ENCODE measurements at places on chromosomes 4 and X.

GRCh38 chrX:110327336-110327735 lies 9.5 kb upstream of the AMMECR1 start:
- DNase-seq = no peak

- no peak for DNase-seq
Observed at GRCh38 chrX:103536071-103536470, 16.8 kb upstream of the RAB40A start.

DNA sequence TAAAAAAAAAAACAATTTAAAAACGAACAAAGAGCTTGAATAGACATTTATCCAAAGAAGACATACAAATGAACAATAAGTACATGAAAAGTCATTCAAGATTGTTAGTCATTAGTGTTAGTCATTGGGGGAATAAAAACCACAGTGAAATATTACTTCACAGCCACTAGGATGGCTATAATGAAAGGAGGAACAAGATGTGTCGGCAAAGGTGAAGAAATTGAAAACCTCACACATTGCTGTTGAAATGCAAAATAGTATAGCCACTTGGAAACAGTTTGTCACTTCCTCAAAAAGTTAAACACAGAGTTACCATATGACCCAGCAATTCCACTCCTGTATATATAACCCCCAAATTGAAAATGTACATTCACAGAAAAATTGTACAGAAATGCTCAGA lies 45.2 kb upstream of the SLC39A8 start:
- no peak for DNase-seq

DNA sequence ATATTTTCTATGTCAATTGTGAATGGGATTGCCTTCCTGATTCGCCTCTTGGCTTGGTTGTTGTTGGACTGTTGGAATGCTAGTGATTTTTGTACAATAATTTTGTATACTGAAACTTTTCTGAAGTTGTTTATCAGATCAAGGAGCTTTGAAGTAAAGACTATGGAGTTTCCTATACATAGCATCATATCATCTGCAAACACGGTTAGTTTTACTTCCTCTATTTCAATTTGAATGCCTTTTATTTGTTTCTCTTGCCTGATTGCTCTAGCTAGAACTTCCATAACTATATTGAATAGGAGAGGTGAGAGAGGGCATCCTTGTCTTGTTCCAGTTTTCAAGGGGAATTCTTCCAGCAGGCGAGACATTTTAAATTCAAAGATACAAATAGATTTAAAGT lies 226.5 kb downstream of the FBXO8 start:
- no peak for DNase-seq

- DNase-seq = no peak
Observed at GRCh38 chr4:87819281-87819919, 13.4 kb upstream of the MEPE start.

- no peak for DNase-seq
Observed at GRCh38 chrX:153621949-153622598, 23.1 kb upstream of the CCNQ start.

- no peak for DNase-seq
Observed at GRCh38 chrX:55663584-55663983, 40.4 kb downstream of the FOXR2 start.

- no peak for DNase-seq
Observed at GRCh38 chrX:45358392-45358791, 157.7 kb upstream of the DIPK2B start.

DNA sequence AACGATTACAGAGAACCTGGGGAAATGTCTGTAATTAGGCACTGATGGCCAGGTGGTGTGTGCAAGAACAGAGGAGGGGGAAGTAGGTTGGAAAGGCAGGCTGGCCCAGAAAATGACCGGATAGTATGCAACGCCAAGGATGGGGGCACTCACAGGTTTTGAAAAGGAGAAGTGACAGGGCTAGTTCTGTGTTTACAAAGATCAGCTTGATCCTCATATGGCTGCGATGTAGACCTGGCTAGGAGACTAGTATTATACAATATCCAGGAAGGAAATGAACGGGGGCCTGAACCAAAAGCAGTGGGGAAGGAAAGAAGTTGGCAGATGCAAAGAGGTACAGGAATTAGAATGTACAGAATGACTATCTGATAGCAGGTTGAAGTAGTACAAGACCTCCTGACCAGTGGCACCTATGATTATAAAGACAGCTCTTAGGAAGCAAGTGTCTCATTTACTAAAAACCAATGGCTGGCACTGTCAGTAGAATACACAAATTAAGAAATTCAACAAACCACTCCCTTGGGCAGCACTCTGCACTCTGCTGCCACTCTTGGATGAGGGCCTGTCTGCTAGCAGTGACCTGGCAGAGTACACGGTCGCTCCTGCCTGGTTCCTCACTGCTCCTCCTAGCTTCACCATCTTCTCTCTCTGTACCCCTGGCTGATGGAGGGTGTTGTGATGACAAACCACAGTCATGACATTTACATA lies 14.1 kb downstream of the MFAP3L start:
- no peak for DNase-seq

DNA sequence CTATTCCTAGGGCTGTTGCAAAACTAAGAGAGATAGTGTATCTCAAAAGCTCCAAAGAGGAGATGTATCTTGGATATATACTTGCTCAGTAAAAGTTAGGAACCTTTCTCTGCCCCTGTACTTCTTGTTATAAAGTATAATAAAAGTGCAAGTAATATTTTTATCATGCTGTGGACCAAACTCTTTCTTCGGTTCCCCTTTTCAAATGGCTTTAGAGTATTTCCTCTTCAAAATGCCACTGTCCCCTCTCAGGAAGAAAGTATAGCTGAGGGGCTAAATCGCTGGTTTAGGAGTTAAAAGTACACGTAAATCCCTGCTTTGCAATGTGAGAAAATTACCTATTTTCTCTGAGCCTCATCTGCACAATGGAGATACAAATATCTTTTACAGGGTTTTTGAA lies 169.1 kb upstream of the FTHL17 start:
- DNase-seq = no peak

- DNase-seq = no peak
Observed at GRCh38 chr4:113478032-113478431, 283.5 kb downstream of the CAMK2D start.

- no peak for DNase-seq
Observed at GRCh38 chr4:54391104-54391503, 162.0 kb downstream of the PDGFRA start.

DNA sequence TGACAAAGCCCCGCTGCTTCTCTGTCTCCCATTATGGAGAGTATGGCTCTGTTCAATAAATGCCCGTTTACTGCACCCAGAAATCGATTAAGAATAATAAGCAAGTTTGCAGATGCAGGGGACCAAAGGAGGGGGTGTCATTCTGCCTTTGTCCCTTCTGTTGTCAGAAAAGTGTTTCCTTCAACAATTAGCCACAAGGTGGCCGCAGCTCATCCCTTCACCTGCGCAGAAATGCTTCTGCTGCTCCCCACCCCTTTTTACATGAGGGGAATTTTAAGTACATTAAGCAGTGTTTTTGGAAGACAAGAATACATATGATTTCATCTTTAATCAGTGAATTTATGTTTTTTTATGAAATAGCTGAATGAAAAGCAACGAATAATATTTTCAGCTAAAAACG lies 175.6 kb upstream of the ARX start:
- no peak for DNase-seq

- DNase-seq = no peak
Observed at GRCh38 chr4:27429364-27429871, 568.8 kb downstream of the STIM2 start.

DNA sequence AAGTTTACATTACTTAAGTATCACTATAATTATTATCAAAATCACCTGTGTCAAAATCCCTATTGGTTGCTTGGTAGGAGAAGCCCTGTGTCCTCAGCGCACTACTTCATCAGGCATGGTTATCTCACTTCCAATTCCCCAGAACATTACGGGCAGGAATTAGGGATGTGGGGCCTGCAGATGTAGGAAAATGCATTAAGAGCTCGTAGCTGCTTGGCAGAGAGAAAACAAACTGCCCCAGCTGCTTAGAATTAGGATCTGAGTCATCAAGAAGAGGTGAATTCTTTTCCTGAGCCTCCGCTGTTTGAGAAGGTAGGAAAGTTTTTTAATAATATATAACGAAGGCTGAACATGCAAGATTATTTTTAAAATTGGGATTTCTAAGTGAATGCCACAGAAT lies 31.1 kb upstream of the CLNK start:
- no peak for DNase-seq

DNA sequence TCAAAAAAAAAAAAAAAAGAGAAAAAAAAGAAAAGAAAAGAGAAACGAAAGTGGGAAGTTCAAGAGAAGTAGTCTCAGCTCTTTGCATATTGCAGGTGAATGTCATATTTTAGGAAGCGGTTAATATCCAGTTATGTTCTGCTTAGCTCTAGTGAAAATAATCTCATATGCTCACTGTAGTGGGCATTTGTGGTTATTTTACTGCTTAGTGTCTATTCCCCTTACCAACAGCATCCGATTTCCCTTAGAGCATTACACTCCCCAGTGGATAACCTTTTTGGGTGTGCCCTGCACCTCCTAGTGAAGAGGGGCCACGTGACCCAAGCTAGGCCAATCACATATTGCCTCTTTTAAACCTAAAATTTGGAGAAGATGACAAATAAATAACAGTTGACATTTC lies 111.2 kb upstream of the ZNF827 start:
- no peak for DNase-seq

GRCh38 chr4:73608689-73609594 lies 11.3 kb downstream of the RASSF6 start:
- DNase-seq = no peak

- no peak for DNase-seq
Observed at GRCh38 chr4:135735512-135735911, 1533.9 kb upstream of the PABPC4L start.

GRCh38 chr4:39922399-39922798 lies 55.3 kb downstream of the PDS5A start:
- DNase-seq = no peak

GRCh38 chrX:118825227-118825626 lies 1.6 kb downstream of the ZCCHC12 start:
- no peak for DNase-seq

DNA sequence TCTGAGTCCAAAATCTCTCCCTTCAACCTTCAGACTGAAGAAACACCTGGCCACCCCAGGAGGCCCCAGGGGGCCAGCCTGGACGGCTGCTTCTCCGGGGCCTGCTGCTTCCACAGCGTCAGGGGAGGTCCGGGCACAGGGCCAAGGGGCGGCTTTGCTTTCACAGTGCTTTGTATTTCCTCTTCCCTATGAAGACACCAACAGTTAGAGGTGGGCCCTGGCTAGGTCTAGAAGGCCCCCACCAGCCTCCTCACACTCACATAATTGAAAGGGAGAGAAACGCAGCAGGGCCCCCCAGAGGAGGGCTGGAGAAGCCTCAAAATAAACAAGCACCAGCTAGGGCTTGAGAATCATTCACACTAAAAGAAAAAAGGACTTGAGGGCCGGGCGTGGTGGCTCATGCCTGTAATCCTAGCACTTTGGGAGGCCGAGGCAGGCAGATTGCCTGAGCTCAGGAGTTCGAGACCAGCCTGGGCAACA lies 17.8 kb downstream of the SCD5 start:
- DNase-seq = no peak

- DNase-seq = no peak
Observed at GRCh38 chrX:29872831-29873230, 342.5 kb upstream of the MAGEB2 start.

DNA sequence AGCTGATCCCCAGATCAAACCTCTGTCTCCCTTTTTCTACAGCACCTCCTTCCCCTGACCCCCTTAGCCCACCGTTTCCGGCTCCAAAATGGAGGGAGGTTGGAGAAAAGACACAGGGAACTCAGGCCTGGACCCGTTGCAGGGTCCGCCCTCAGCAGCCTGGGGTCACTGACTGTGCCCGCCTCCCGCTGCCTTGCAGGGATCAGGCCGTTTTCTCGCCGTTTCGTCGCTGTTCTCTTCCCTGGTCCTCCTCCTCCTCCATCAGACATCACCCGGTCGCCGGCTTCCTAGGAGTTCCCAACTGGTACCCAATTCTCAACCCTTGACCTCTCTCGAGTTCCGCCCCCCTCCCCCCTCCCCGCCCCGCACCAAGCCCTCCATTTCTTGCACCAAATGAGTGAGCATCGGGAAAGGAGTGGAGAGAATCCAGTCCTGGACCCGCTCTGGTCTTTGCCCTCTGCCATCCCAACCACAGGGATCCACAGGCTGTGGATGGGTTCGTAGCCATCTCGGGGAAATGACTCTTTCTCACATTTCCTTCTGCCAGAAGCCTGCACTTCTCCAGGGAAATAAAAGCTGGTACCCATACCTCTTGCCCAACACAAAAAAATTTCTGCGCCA lies 493 bp downstream of the TCEAL5 start:
- no peak for DNase-seq

GRCh38 chrX:107851215-107851614 lies 25.5 kb downstream of the MID2 start:
- DNase-seq = no peak

- no peak for DNase-seq
Observed at GRCh38 chr4:126992910-126993309, 639.8 kb upstream of the INTU start.

DNA sequence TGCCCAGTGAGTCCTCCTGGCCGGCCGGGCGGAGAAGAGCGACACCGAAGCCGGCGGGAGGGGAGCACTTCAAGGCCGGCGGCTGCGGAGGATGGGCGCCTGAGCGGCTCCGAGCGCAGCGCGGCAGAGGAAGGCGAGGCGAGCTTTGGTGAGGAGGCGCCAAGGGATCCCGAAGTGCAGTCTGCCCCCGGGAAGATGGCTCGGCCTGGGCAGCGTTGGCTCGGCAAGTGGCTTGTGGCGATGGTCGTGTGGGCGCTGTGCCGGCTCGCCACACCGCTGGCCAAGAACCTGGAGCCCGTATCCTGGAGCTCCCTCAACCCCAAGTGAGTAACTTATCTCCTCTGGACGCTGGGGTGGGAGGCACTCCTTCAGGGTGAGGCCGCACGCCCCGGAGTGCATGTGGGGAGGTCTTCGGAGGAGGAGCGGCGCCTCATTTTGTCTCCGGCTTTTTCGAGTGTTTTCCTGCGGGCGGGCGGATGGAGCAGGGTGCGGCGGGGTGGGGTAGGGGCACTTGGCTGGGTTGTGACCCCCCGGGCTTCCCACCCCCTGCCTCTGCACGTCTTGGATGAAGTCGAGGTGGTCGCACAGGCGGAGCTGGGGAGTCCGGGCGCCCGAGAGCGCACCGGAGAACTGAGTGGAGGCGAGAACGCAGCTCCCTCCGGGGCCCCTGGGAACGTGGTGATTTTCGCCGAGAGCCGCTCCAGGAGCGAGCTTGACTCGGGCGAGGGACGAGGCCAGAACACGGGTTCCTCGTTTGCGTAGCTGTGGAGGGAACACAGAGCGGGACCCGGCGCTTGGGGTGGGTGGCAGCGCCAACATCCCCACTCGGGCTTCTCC lies 979 bp downstream of the EFNB1 start:
- no peak for DNase-seq

DNA sequence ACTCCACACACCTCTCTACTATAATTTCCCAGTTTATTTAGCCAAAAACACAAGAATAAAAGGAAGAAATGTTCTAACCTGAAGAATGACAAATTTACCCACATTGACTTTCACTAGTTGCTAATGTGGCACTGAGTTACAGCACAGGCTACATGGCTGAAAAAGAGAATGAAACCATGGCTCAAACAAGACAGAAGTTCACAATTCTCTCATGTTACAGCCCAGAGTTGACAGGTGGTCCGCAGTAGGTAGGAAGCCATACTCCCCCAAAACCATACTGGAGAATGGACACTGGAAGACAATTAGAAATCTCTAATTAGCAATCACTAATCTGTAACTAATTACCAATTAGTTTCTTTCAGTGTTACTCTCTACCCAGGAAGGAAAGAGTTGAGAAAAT lies 170.8 kb downstream of the ADGRA3 start:
- DNase-seq = no peak

GRCh38 chr4:18844726-18845125 lies 823.2 kb upstream of the LCORL start:
- DNase-seq = peak; percentile 12

All from BJ (cell line).